ENCODE measurements at places on chromosomes 11 and 22. TPM values are rescaled to one million over a fixed set of nuclear protein-coding genes. Genes with fewer than 3 reads are reported as not detected.

The DCHS1 gene
- polyA plus RNA-seq: 17.1 TPM

DNA sequence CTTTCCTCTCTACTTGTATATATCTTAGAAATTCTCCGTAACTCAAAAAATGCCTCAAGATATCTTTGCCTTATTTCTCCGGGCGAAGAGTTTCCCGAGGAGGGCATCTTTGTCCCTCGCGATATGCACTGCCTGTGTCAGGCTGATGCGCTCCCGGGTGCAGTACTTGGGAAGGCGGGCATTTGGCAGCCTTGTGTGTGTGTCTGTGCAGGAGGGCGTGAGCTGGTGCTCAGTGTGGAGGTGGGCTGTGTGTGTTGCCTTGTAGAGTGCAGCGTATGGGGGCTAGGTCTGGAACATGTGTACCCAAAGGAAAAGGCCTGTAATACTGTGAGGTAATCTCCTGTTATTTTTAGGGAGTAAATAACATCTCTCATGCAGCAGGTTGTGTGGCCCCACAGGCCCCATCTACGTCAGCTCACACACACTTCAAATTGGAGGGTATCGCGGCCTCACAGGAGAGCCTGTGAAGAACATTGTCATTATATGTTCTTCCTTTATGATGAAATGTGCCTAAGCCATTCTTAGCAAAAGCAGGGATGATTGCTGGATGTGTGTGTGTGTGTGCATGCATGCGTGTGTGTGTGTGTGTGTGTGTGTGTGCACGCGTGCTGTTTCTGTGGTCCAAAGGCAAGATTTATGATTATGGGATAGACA is 77.5 kb downstream of the KCNJ1 start:
- H3K27ac ChIP-seq: no peak overlapping the region
- no peaks in the 10 kb centered on the region for H3K4me1 ChIP-seq
- H3K27me3 ChIP-seq: peaks cover 19% of the 10 kb centered on the region
- H3K36me3 ChIP-seq: no peaks in the 10 kb centered on the region
- no peak overlapping the region for H3K4me3 ChIP-seq

DNA sequence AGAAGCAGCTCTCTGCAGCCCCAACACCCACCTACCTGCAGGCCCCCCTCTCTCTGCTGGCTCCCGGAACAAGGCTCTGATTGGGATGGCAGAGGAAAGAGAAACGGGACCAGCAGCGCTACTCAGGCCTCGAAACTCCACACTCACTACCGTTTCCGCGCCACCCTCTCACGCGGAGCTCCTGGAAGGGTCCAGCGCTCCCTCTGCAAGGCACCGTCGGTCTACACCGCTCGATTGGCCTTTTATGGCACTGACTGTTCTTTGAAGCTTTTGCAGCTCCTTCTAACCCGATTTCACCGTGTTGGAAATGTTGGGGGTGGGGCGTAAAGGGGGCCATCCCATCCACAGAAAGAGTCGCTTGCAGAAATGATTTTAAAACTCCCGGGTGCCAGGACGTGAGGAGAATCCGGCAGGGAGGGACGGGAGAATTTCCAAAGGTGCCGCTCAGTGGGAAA is 323 bp upstream of the PANX1 start:
- H3K4me3 ChIP-seq: peak overlapping the region; percentile 90
- H3K27me3 ChIP-seq: no peaks in the 10 kb centered on the region
- no peak for DNase-seq

DNA sequence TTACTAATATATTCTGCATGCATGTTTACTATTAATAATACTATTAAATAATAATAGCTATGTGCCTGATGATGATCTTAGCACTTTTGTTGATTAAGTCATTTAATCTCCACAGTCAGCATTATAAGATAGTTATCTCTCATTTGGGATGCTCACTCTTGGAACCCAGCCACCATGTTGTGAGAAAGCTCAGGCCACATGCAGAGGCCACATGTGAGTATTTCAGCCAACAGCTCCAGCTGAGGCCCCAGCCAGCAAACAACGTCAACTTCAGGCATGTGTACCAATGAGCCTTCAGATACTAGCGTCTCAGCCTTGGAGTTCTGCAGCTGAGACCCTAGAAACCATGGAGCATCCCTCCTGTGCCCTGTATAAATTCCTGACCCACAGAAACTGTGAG is 798.1 kb upstream of the LRRC4C start:
- H3K27me3 ChIP-seq: no peaks in the 10 kb centered on the region
- no peaks in the 10 kb centered on the region for H3K36me3 ChIP-seq
- H3K4me1 ChIP-seq: no peaks in the 10 kb centered on the region
- no peak for DNase-seq

The BIRC3 gene
- polyA plus RNA-seq: 5.7 TPM

The DLG2 gene
- 8.1 TPM for polyA plus RNA-seq

Data from large intestine (tissue), 12 donors.